ENCODE measurements at places on chromosomes 6 and 20.

- no peak for DNase-seq
Measured at GRCh38 chr20:42775037-42775436, 414.7 kb downstream of the PTPRT start.

DNA sequence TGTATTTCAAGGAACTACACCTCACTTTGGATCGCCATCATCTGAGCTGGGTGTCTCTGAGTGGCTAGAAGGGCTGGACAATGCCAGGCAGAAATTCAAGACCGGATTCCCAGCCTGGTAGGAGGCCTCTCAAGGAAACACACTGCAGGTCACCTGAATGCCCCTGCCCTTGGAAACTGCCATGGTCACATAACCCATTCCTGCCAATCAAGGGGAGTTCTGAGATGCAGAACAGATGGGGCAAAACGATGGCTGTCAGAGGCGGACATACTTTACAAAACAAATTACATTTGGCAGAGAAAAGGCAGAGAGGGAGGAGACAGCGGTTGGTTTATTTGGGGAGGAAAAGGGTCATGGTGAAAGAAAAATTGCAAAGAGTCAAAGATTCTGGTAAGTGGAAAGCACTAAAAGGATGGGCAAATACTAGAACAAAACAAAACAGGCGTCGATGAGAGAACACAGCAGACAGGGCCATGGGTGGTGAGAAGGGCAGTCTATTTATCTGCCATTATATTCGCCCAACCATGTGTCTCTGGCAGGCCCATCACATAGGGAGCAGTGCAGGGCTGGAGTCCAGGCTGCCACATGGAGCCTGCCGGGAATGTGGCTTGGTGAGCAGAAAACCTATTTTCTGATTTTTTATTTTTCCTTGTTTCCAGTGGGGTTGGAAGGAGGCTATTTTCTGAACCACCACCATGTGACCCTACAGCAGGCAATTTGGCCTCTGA, 13.5 kb downstream of the BEND3 start:
- no peak for DNase-seq

DNA sequence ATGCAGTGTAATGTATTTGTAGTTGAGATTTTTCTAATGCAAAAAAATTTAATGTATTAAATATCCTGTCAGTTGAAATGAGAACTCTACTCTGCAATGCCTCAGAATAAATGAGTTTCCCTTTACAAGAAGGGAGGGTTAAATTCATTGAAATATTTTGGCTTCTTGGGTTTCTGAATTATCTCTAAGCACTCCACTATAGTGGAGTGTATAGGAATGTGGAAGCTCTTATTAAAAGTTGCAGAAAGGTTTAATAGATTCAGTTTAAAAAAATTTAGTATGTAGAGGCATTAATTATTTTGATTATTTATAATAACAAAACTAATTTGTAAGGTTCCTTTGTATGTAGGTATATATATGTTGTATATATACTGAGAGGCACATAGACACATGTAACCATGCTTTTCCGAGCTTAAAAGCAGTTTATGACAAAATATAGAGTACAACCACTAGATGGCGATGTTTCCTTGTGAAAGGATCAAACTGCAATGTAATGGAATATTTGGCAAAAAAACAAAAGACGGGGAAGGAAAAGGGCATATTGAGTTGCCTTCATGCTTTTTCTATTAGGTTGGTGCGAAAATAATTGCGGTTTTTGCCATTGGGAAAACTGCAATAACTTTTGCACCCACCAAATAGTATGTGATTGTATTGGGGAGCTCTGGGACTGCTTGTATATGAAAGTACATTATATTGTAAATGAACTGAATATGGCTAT, 144.2 kb downstream of the MYO6 start:
- DNase-seq, result no peak

- no peak for DNase-seq
Measured at GRCh38 chr6:157921685-157922367, 59.8 kb upstream of the SYNJ2 start.

DNA sequence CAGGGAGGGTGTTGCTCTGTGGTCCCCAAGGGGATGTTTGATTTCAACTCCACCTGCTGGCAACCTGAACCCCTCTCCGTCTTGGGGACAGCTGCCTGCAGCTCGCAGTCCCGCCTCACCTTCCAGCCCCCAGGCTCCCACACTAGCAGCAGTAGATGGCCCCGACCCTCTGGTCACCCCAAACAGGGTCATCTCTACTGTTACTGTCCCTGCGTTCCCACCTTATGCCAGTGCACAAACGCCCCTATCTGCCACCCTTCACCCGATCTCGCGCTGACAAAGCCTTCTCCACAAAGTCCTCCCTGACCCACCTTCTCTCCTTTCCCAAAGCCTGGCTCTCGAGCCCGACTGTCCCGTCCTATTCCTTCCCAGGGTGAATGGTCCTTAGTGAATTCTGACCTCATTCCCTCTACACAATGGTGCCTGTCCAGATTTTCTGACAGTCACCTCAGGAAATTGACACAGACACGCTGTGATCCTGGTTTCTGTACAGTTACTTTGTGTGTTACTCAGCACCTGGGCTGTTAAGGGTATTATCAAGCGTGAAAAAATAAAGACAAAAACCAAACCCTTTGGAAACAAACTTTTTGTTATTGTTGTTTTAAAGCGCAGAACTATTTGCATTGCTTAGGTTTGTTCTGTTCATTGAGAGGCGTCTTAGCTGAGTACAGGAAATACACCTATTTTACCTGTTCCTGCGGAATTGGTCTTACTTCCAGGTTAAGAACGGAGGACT, 728 bp downstream of the FUT9 start:
- no peak for DNase-seq

Measured in activated CD8-positive, alpha-beta memory T cell treated with anti-CD3 and anti-CD28 coated beads for 1 hour (primary cell).